ENCODE measurements at places on chromosomes 16 and 17.

GRCh38 chr16:51907680-51908079 is 639.3 kb downstream of the TOX3 start:
- DNase-seq, result no peak

DNA sequence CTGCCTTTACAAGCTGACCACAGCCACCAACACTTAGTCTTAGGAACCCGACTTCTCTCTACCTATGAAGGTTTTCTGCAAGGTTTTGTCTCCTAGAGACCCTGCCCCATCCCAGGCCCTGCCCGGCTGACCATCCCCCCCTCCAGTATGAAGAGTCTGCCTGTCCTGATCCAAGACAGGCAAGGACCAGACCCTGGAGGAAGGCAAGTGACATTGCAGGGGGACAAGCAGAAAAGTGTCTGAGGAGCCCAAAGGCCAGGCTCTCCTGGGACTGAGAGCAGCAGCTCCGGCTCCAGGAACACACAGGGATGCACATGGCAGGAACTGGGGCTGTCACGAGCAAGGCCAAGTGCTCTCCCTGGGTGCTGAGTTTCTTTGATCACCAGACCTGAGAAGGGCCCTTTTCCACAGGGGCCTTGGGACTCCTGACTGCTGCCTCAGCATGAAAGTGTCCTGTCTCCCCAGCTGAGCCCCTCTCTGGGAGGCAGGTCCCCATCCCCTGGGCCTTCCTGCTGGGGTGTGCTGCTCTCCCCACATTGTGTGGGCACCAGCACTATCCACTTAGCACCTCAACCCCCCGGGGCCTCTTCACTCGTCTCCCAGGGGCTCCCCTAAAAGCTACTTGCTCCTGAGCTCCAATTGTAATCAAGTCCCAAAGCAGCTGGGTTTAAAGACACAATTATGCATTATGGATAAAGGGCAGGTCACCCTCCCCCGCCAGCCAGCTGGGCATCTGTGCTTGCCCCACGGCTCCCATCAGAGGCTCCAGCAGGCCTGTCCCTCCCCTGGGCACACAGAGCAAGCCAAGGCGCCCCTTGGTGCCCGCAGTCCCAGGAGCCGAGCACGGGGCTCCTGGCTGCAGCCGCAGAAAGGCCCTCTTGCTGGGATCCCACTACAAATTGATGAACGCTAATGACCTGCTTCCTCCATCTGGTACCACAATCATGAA is 11.6 kb upstream of the CACNG4 start:
- peak; percentile 71 for DNase-seq

GRCh38 chr17:43871946-43872690 is 25.1 kb downstream of the CD300LG start:
- no peak for DNase-seq

DNA sequence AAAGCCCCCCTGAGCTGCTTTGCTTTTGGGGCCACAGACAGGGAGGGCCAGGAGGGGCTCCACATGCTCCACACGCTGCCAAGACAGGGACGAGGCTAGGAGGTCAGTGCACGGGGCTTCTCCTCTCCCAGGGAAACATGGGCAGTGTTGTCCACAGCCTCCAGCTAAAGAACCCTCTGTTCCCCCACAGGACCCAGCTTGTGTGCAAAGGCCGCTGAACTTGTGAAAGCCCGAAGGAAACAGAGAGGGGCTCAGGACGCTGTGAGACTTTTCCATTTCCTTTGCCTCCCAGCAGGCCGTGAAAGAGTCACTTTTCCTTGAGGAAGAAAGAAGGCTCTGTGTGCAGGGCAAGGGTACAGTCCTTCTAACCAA is 9.7 kb downstream of the CDRT4 start:
- DNase-seq, result no peak

DNA sequence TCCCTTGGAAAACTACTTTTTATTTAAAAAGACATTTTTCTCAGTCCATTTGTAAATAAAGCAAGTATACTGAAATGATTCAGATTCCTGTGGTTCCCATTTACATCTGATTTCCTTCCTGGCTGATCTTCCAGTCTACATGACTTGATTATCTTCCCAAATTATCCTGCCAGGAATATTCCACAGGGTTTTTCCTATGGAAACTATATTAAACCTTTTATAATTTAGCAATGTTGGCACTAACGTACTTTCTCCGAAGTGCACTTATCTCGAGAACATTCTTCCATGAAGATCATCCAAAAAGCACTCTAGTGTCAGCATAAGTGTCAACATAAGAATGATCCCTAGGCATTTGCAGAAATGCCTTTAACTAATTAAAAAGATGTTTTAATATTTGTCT is 347.7 kb upstream of the KIF2B start:
- no peak for DNase-seq

DNA sequence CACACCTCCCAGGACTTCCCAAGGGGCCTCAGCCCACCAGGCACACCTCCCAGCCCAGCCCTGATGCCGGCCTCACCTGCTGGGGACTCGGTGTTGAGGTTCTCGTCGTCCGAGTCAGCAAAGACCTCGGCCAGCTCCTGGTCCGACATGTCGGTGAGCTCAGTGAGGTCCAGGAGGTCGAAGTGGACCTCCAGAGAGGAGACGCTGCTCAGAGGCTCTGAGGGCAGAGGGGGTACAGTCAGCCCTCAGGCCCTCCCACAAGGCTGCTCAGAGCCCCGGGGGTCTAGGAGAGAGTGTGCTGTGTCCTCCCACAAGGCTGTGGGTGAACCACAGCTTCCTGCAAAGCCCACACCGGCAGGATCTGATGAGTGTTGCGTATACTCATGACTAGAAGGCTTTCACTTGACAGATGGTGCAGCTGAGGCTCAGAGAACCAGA is 10.5 kb downstream of the DBNDD1 start:
- no peak for DNase-seq

- DNase-seq, result no peak
Measured at GRCh38 chr16:50313596-50314478, 47.5 kb downstream of the ADCY7 start.

GRCh38 chr16:3881499-3881990 is 1.0 kb upstream of the CREBBP start:
- no peak for DNase-seq

DNA sequence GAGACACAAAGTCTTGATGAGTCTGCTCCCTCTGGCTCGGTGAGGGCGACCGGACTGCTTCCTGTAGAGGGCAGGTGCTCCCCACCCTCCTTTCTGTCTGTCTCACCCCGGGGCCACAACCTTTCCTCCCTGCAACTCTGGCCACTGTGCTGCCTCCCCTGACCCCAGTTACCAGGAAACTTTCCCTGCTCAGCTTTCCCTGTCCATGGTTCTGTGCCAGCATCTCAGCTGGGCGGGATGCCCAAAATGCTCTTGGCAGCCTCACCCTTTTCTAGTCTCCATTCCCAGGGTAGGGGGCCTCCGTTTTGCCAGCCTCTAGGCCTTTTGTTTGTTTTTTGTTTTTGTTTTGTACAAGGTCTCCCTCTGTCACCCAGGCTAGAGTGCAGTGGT is 1.4 kb downstream of the PLD2 start:
- no peak for DNase-seq

DNA sequence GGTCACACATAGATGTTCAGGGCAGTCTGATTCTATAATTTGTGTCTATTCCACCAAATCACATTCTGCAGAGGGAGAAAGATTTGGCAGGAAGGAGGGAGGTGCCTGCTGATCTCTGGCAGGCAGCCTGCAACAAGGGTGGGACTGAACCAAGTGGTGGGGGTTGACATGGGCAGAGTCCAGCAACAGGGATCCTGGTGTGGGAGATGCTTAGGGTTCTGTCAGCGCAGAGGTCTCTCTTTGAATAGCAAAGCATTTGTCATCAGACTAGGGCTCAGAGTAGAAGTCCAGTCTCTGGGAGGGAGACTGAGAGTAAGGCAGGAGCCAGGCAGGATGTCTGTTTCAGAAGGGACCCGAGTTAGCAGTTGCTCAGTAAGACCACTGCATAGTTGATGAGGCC is 94.6 kb downstream of the UTP18 start:
- no peak for DNase-seq

- no peak for DNase-seq
Measured at GRCh38 chr16:47565454-47565853, 104.3 kb downstream of the PHKB start.

DNA sequence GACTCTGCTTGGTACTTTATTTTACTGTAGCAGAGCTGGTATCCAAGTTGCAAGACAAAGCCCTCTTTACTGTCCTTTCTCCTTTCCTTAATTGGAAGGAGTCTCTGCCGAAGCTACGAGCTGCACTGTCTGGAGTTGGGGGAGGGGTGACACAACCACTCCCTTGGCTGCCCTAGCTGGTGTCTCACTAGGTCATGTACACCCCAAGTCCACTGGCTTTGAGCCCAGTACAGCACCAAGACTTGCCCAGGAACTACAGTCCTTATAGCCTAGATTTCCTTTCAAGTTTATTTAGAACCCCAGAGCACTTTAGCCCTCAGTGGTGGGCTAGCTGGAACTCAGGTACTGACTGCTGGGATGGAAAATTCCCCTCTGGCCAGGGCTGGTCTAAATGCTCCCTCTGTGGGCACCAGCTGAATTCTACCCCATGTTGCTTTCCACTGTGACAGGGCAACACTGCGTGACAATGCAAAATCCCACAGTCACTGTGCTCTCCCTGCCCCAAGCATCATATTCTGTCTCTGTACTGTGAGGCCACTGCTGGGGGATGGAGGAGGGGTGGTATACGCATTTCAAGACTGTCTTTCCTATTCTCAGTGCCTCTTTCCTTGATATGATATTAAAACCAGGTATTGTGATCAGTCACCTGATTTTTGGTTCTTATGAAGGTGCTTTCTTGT is 18.4 kb downstream of the EFCAB5 start:
- DNase-seq, result no peak

DNA sequence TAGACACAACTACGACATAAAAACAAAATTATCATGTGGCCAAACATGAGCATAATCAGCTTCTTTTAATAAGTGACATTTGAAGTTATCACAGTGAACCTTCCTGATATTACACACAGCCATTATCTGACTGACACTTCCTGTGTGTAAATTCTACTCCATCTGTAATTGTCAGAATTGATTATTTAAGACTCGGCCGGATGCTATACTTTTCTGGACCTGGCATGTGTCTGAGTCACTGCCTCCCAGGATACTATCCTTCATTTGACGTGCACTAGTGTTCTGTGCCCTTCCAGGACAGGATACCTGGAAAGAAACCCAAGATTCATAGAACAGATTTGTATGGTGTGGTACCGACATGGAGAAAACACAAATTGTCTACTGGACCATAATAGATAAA is 242.0 kb downstream of the HS3ST3A1 start:
- DNase-seq, result no peak

DNA sequence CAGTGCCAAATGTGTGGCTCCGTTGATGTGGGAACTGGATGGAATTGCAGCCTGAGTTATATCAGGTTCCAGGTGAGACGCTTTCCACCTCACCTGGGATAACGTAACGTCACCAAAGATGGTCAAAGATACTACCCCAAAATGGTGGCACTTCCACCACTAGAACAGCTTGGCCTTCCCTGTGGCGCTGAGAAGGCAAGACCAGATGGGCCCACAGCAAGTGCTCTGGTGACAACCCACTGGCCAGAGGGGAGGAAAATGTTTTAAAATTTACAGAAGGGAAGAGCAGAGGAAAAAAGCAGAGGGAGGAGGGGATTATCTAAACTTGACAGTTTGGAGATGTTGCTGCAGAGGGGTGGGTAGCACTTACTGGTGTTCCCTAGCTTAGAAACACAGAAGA is 7.5 kb upstream of the ITGA2B start:
- no peak for DNase-seq

- no peak for DNase-seq
Measured at GRCh38 chr16:59993101-59993500, 1259.0 kb upstream of the GOT2 start.

DNA sequence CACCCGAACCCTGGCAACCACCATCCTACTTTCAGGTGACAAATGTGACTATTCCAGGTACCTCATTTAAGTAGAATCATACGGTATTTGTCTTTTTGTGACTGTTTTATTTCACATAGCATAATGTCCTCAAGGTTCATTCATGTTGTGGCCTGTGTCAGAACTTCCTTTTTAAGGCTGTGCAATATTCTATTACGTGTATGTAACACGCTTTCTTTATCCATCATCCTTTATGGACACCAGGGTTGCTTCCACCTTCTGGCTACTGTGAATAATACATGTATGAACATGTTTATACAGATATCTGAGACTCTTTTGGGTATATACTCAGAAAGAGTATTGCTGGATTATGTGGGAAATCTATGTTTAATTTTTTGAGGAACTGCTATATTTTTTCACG is 28.7 kb upstream of the RSL1D1 start:
- DNase-seq, result no peak

GRCh38 chr16:57648125-57648524 is 19.7 kb downstream of the ADGRG1 start:
- no peak for DNase-seq

DNA sequence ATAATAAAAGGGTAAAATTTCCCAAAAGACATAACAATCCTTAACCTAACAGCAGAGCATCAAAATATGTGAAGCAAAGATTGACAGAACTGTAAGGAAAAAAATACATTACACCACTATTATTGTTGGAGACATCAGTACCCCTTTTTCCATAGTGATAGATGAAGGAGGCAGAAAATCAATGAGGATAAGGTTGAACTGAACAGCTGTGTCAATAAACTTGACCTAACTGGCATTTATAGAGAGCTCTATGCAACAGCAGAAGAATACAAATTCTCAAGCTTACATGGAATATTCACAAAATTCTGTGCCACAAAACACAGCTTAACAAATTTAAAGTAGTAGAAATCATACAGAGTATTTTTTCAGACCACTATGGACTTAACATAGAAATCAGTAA is 195.0 kb upstream of the ELAC2 start:
- DNase-seq, result no peak

- DNase-seq, result peak; percentile 51
Measured at GRCh38 chr16:82016263-82016662, 5.0 kb upstream of the SDR42E1 start.

DNA sequence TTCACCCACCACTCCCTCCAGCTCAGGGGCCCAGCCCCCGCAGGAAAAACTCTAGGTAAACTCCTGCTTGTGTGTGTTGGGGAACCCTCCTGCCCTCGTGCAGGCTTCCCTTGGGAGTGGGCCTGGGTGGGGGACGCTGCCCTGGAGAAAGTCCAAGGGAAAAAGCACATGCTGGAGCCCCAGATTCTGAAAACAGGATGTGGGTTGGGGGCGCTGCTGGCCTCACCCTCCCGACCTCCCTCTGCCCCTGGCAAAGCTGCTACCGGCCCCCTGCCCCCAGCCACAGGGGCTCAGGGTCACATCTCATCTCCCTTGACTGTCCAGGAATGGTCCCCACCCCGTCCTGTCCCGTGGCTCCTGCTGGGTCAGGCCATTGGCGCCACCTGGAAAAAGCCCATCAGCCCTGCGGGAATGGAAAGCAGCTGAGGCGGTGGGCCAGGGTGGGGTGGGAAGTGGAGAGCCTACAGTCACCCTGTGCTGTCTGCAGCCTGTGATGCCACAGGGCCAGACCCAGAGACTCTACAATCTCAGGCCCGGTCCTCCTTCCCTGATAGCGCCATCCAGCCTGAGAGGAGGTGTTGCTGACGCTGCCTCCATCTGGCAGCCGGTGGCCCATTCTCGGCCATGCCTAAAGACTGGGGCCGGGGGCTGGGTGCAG is 2.5 kb upstream of the GJD3 start:
- DNase-seq, result no peak

- no peak for DNase-seq
Measured at GRCh38 chr17:4433515-4434031, at the start of gene SPNS3. Gene SPNS3, plus strand, starts transcription at chr17:4433940. Its CDS starts 28 bp downstream, at chr17:4433968.

- DNase-seq, result no peak
Measured at GRCh38 chr17:3800362-3801271, at the start of gene ITGAE. Gene ITGAE, minus strand, starts transcription at chr17:3801188. Its CDS starts 44 bp downstream, at chr17:3801144.

- no peak for DNase-seq
Measured at GRCh38 chr17:82077617-82078358, 12.2 kb upstream of the DUS1L start.
